HL-60 (cell line): ENCODE measurements at places on chromosomes 16 and 17.

DNA sequence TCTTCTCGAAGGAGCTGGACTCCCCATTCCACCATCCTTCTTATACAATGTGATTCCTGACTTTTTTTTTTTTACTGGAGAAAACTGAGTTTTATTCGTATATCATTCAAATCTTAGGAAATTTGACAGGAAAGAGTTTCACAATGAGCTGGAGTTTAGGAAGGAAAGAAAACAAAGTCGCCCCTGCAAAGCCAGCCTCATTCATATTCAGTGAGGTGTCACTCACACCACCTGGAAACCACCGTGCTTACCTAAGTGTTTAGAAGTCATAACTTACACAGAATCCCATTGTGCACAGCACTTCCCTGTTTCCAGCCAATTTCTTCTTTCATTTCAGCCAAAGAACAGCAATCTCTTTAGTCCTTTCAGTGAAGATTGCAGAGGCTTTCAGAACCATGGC is 90.3 kb upstream of the CHMP6 start:
- DNase-seq: no peak

DNA sequence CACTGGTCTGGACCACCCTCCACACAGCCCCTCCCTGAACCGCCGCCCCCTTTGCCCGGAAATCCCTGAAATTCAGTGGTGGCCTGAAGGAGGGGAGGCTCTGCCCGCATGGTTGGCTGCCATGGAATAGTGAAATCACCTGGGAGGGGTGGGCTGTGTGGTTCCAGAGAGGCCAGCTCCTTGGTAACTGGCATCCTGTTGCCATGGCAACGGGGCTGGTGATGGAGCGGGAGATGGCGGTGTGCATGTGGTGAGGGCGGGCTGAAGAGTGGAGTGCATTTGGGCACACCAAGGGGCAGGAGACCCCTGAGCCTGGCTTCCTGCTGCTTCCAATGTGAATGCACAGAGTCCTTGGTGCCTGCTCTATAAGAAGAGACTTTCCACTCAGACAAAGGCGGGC is 2.4 kb downstream of the EFNB3 start:
- DNase-seq: no peak

DNA sequence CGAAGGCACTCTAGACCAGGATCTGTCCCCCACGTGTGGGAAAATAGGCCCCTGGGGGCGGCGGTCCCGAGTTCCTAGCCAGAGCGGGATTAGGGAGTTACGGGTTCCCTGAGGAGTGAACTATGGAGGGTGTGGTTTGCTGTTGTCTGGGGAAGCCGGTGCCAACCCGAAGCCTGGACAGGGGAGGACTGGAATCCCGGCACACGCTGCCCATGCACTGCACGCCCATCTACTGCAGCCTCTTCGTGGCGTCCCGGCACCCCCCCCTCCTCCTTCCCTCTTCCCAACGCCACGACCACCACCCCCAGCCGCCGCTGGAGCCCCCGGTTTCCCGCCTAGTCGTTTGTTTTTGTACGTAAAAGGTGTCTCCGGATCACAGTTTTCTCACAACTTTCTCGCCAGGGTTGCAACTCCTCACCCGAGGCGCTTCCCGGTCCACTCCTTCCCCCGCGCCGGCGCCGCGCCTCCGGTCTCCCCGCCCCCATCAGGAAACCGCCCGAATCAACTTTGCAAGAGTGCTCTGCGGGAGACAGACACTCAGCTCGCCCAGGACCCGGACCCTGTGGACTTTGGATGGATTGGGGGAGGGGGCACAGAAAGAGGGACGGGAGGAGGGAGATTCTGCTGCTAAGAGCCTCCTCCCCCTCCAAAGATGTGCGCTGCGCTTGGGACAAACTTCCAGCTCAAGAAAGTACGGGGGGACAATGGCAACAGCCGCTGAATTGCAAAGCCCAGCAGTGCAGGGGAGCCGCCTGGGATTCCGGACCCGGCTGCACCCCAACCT is 1.4 kb upstream of the LHX1 start:
- no peak for DNase-seq

DNA sequence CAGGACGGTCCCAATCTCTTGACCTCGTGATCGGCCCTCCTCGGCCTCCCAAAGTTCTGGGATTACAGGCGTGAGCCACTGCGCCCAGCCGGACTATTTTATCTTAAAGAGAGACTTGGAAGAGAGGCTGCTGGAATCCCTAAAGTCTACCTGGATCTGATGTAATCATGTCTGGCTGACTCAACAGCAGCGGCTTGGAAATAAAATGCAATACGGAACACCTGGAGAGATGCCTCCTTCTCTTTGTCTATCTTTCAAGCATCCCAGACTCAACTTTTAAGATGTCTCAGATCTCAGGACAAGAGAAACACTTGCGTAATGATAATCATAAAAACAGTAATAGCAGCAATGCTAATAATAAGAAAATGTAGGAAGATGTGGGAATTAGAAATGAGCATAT is 95.6 kb downstream of the CDH8 start:
- no peak for DNase-seq

DNA sequence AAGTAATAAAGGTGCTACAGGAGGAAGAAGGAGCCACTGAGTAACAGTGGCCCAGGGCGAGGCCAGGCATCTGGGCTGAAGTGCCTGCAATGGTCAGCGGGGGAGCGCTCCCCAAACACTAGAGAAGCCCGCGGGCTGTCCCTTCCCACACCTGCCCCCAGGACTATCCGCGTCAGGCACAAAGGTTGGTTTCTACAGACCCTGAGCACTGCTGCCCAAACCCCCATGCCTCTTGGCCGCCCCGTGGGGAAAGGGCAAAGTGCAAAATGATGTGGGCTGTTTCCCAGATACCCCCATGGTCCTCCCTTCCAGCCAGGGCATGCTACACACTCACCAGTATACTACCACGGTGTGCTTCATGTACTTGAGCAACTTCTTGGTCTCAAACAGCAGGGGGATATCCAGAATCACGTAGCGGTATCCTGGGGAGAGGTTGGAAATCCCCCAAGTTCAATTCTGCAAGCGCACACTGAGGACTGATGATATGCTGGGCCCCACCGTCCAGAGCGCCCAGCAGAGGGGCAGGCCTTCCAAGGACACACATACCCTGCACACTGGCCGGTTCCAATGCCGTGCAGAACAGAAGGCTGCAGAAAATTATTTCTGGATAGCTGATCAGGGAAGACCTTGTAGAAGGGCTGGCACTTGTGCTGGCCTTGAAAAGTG is 21.5 kb downstream of the DCAKD start:
- DNase-seq: no peak

DNA sequence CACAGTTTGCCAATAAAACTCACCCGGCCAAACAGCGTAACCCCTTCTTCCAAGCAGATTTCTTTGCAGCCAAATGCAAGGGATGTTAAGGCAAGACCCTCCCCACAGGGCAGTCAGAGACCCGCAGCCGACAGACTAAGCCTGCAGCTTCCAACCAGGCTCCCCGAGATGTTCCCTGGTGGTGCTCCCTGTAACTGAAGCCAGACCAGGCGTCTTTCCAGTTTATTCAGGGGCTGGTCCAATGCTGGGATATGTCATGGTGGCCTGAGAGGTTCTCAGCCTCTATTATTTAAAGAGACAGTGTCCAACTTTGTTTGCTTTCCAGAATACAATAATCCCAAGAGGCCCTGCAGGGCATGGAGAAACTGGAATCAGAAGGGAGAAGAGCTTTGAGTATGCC is at the start of gene PMP22:
TSS of gene PMP22 (minus strand) at position 196 of the 400 bp plus-strand sequence. CDS start 4,599 bp downstream, outside the sequence.
- DNase-seq: no peak

DNA sequence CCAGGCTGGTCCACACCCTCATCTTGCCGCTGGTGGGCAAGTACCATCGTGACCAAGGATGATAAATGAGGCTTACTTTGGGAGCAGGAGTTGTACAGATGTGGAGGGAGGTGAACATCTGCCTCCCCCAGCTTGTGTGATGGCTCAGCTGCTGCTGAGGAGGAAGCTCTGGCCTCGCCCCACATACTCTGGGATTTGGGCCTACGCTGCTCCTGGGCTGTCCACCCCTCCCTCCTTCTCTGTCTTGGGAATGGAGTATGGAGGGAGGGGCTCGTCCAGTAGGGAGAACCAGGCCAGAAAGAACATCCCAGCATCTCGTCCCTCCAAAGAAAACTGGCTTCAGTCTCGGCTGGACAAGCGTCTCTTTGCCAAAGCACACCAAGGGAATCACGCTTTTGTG is 134.8 kb upstream of the CDC42EP4 start:
- DNase-seq: no peak

GRCh38 chr17:1487939-1488825 is 4.3 kb downstream of the MYO1C start:
- DNase-seq: no peak

GRCh38 chr17:1792495-1793446 is 30.9 kb downstream of the SERPINF1 start:
- no peak for DNase-seq

- DNase-seq: no peak
Measured at GRCh38 chr16:72937916-72938794, 109.8 kb downstream of the ZFHX3 start.

GRCh38 chr17:56876766-56877179 is 37.1 kb downstream of the TRIM25 start:
- DNase-seq: no peak

DNA sequence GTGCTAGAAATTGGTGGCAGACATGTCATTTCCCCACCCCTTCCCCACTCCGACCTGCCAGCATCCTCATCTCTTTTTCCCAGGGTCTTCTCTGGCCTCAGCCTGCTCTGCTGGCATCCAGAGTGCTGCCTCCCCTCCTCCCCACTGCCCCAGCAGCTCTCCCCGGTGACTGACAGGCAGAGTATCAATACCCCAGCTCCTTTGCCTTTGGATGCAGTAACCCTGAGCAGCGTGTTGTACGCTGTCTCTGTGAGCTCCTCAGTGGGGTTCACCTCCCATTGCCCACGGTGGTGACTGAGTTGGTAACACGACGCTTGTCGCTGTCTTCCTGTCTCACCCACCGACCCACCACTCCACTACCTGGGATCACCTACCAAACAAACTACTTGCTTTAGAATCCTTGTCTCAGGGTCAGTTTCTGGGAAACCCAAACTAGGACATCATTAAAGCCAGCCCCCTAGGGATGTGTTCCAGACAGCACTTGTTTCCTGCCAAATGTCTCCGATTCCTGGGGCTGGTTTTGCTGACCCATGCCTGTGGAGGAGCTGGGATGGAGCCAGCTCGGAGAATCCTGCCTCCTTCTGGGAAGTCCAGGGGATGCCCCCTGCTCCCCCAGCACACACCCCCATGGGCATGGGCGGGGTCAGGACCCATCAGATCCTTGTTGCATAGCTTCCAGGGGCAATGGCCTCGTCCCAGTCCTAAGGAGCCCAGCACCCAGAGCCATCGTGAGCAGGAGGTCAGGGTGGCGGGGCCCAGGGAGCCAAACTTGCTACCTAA is 8.3 kb upstream of the SBK1 start:
- DNase-seq: no peak

DNA sequence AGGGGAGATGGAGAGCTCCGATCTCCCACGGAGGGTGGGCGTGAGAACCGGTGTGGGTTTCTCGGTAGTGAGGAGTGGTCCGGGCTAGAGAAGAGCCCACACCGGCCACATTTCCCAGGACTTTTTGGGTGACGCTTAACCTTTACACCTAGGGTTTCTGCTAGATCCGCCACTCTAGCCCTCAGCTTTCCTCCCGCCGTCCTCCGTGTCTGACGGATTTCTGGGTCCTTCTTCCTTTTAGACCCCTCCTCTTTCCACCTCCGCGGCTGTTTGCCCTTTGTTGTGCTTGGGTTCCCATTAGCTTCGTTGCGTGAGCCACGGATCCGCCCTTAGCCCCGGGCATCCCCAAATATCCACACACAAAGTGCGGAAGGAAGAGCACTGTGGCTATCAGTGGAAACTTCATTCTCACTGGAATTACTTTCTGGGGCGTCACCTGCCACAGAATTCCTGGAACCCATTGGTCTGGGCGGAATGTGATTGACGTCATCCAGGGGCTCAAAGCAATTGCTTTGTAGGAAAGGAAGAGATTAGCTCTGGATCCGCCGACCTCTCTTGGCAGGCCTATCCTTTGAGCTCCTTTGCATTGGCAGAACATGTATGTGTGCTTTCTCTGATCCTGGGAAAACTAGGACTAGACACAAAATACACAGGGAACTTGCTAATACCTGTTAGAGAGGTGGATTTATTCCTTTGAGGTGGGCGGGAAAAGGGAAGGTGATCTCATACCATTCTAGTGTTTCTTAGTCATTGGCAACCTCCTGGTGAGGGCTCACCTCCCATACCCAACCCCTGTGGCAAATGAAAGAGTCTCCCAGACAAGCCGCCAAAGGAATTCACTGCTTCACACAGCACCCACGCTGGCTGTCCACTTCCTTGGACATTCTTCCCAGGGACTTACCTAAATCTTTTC is 654 bp downstream of the TNFAIP1 start:
- DNase-seq: no peak

- no peak for DNase-seq
Measured at GRCh38 chr17:4073983-4074830, 68.6 kb downstream of the ZZEF1 start.
